Activated CD4-positive, alpha-beta memory T cell treated with anti-CD3 and anti-CD28 coated beads for 36 hours (primary cell): ENCODE measurements at places on chromosomes 1 and 21. TPM values are rescaled to one million over a fixed set of nuclear protein-coding genes. Genes with fewer than 3 reads are reported as not detected.

GRCh38 chr21:19998453-19998852, 999.8 kb upstream of the NCAM2 start:
- no peaks in the 10 kb centered on the region for H3K27me3 ChIP-seq
- no peak overlapping the region for H3K4me3 ChIP-seq
- H3K27ac ChIP-seq: no peak overlapping the region
- H3K4me1 ChIP-seq: no peaks in the 10 kb centered on the region
- no peak for DNase-seq
- no peaks in the 10 kb centered on the region for H3K36me3 ChIP-seq

DNA sequence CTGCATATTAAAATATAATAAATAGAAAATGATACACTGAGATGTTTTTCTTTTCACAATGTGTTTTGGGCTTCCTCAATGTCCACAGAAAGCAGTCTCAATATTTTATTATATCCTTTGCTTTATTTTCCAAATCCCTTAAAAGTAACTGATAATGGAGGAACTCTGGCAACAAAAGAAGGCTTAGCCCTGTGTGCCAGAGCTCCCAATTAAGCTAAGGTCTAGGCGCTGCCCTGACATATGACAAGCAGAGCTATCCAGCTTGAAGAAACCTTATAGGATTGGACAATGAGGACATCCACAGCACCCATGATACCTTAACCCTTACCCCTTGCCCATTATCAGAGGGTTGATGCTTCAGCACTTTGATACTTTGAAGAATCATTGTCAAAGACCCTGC, 12.9 kb upstream of the SHCBP1L start:
- no peak overlapping the region for H3K27ac ChIP-seq
- no peaks in the 10 kb centered on the region for H3K36me3 ChIP-seq
- no peak overlapping the region for H3K4me3 ChIP-seq
- H3K27me3 ChIP-seq: peaks cover 5% of the 10 kb centered on the region
- H3K4me1 ChIP-seq: no peaks in the 10 kb centered on the region

EPHA8 gene
- not detected for total RNA-seq

OXCT2 gene
- total RNA-seq: 1.2 TPM
